Left renal pelvis (tissue), 4 donors: ENCODE measurements at places on chromosomes 7 and 10. TPM values are rescaled to one million over a fixed set of nuclear protein-coding genes. Genes with fewer than 3 reads are reported as not detected.

Gene ACSM6
- polyA plus RNA-seq, result 0.21 TPM

Gene CALML3
- polyA plus RNA-seq, result not detected

Gene GOLGA7B
- 1.2 TPM for polyA plus RNA-seq

Gene CDK14
- polyA plus RNA-seq, result 44.2 TPM

Gene UFSP1
- polyA plus RNA-seq, result 2.7 TPM

Gene LRRN3
- polyA plus RNA-seq, result 3.1 TPM

Gene VKORC1L1
- polyA plus RNA-seq, result 32.4 TPM

Gene RNLS
- polyA plus RNA-seq, result 6.8 TPM

Gene LIPF
- polyA plus RNA-seq, result not detected

Gene AQP1
- polyA plus RNA-seq, result 221 TPM

Gene IKZF1
- 2.6 TPM for polyA plus RNA-seq

Gene ATRNL1
- polyA plus RNA-seq, result 22.5 TPM

Gene AKR1C4
- not detected for polyA plus RNA-seq

Gene ATOH7
- polyA plus RNA-seq, result 1.6 TPM
